Tibial artery (tissue), 4 donors: ENCODE measurements at places on chromosomes 5 and 9.
A peak's percentile ranks its signal among the peaks of the same experiment; 100 is the strongest.

DNA sequence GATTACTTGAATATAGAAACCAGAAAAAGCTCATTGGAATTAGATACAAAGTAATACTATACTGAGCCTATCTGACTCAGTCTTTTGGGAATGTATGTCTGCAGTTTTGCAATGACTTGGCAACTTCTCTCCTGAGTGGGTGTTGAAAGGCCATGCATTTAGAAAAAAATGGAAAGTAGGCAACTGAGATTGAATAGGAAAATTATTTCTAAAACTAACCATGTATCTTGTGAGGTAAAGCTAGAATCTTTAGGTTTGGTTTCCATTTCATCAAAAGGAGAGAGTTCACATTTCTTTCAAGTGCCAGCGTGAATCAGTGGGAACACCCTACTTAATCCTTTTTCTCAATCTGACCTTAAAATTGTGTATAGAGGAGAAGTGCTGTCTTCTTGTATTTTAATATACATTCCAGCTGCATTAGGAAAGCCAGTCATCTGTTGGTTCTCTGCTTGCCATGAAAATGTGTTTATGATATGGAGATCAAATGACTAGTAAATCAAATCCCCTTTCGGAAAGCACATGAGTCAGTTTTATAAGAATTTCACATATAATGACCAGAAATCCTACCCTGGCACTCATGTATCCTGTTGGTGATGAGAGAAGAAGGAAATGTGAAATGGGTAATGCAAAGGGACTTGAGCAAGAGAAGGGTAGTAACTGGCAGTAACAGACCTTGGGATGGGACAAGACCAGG is 30.4 kb downstream of the NFX1 start:
- peak; percentile 46 for DNase-seq

DNA sequence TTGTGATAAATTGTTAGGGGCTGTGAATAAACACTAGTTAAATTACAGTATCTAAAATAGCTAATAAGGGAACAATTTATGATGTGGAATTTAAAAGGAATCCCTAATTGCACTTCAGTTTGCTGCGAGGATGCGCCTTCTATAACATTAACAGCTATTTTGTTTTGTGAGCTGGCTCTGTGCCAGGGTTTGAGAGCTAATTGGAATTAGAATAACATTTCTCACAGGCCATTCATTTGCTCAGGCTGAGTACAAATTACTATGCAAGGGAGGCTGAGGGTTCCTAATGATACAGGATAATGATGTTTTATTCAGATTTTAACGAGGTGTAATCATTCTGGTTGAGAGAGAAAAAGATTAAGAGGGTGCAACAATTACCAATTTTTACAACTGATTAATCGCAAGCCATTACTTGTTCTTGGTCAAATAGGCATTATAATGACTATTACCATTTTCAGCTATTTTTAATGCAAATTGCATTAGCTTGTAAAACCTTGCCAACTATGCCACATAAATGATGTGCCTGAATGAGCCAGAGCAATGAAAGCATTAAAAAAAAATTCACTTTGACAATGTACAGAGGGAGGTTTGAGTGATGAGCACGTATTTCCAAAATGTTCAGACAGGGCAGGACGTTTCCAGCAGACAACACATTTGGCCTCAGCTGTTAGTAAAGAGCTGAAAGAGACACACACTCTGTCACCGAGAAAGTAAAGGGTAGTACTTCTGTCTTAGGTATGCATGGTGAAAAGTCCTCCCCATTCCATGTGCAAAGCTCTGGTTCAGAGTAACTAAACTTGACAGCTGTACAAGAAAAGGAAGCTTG is 576.5 kb downstream of the TLE1 start:
- DNase-seq = no peak

GRCh38 chr5:126975796-126976195 is 54.6 kb downstream of the MARCHF3 start:
- DNase-seq = no peak

DNA sequence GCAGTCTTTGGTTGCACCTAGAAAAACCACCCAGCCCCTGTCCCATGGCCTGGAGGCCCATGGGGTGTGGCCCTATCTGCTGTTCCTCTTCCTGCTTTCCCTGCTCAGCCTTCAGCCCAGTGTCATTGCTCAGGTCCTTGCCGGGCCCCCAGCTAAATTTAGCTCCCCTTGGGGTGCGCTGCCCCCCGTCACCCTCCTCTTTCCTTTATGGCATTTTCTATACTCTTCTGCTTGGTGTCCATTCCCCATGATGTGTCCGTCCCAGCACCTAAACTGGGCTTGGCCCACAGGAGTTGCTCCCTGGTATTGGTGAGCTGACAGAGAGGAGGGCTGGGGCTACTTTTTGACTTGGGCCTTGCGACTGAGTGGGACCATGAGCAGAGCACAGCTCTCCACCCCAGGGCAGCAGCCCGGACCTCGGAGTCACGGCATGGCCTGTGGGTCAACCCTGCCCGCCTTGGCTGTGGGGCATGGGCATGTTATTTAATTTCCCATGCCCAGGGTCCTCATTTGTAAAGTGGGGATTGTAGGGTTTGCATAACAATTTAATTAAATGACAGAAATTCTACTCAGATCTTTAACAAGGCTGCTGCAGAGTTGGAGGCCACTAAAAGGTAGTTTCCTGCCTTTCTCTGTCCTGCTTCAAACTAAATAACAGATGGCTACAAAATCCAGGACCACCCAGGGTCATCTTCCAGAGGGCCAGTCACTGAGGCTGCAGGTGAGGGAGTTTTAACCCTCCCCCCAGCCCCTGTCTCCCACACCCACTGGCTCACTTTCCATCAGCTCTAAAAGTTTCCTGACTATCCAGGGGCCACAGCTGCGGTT is 98.2 kb downstream of the DAP start:
- DNase-seq = no peak

DNA sequence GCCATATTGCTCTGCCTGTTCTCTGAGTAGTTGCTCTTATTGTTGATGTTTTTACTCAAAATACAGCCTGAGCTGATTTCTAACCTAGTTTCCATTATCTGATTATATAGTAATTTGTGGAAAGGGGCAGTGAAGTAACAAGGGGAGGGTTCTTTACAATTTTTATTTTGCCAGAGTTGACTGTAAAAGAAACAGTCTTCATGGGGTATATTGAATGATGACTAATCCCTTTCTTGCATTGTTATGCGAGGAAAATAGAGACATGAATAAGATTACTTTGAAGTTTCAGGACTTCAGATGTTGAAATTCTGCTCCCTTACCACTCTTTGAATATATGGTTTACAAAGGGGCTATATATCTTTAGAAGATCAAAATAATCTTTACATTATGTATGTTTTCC is 9.1 kb upstream of the LRRC70 start:
- no peak for DNase-seq

- no peak for DNase-seq
These were observed 114.4 kb downstream of the SLC28A3 start for GRCh38 chr9:84226126-84226525.
